ENCODE measurements at places on chromosomes 5 and 9.

GRCh38 chr9:130738281-130738680, 44.7 kb downstream of the EXOSC2 start:
- DNase-seq, result no peak

- no peak for DNase-seq
These were observed 90.2 kb downstream of the ESM1 start for GRCh38 chr5:54894957-54895815.

DNA sequence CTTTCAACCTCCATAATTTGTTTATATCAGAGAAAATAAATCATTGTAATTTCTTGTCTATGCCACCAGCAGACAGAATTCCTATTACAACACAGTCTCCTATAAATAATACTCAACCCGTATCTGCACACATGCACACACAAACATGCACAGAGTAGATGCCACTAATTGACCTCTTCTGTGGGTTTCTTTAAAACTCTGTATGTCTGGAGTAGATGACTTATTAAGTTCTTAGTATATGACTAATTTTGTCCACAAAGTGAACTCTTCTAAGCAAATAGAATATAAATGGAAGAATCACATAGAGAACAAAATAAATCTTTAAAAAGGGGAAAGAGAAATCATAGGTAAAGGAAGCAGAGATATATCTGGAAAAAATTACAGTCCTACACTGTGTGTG, 452.3 kb downstream of the MTRR start:
- no peak for DNase-seq

DNA sequence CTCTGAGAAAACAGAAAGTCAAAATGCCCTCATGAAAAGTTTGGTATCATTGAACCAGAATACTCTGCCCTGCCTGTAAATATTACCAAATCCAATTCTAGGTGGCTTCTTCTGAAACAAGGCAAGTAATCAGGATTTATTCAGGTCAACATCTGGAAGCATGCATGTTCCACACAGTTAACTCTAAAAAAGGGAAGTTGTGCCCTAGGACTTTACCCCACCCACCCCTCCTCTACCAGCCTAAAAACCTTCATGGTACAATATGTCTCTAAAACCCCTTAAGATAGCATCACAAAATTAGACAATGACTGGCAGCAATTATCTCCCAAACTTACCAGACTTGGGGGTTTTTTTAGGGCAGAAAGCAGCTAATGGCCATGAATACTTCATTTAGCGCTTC, 414.8 kb upstream of the SLC30A5 start:
- no peak for DNase-seq

- DNase-seq, result no peak
These were observed 84.0 kb downstream of the GNAQ start for GRCh38 chr9:77947651-77948050.

Measured in SK-N-SH (cell line).